ENCODE measurements at places on chromosomes 6 and 20.

- DNase-seq: no peak
Observed at GRCh38 chr6:131255434-131255833, 120.2 kb downstream of the AKAP7 start.

GRCh38 chr20:53216478-53216855, 244.3 kb downstream of the TSHZ2 start:
- no peak for DNase-seq

DNA sequence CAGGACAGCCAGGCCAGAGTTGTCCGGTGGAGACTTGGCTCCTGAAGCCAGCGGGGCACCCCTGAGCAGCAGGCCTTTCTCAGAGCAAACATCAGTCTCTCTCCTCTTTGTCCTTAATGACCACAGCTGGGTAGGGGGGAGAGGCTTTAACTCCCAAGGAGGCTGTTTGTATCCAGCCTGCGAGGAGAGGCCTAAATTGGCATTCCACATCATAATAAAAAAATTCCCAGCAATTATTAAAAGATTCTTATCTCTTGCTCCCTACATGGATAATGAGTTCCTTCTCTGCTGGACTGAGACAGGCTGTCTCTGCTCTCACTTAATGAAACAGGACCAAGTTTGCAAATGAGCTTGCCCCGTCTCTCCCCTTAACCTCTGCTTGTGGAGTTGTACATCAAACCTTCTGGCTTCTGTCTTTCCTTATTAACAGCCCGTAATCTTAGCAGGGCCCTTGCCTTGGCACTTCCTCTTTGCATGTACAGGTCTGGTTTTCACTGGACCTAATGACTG, 838.2 kb downstream of the MAFB start:
- no peak for DNase-seq

DNA sequence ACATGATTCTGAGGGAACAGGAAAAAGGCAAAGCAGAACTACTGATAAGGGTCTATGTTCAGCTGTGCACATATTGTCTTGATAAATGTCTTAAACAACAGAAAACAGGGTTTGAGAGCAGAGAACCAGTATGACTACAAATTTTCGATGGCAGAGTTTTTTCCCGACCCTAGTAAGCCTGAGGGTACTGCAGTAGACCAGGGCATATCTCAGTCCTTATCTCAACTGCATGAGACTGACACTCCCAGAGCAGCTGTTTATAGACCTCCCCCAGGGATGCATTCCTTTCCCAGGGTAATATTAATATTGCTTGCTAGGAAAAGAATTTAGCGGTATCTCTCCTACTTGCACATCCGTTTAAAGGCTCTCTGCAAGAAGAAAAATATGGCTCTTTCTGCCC, 1176.8 kb upstream of the ADGRB3 start:
- no peak for DNase-seq

- DNase-seq: no peak
Observed at GRCh38 chr20:25273541-25274358, 25.9 kb downstream of the PYGB start.

DNA sequence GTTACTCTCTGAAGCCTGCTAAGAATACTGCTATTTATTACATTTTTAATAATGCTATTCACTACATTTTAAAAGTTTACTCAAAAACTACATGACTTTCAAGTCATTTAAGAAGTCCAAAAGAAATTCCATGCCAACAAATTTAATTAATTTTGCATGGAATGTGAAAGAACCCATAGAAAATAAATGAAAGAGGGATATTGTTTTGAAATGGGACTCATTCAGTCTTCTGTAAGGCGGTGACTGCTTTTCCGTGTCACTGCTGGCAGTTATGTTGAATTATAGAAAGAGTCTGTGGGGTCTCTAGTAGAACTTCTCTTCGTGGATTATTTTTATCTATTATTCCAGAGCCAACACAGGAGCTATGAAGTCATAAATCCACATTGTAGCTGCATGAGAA, 211.2 kb downstream of the LAMA2 start:
- DNase-seq: no peak

DNA sequence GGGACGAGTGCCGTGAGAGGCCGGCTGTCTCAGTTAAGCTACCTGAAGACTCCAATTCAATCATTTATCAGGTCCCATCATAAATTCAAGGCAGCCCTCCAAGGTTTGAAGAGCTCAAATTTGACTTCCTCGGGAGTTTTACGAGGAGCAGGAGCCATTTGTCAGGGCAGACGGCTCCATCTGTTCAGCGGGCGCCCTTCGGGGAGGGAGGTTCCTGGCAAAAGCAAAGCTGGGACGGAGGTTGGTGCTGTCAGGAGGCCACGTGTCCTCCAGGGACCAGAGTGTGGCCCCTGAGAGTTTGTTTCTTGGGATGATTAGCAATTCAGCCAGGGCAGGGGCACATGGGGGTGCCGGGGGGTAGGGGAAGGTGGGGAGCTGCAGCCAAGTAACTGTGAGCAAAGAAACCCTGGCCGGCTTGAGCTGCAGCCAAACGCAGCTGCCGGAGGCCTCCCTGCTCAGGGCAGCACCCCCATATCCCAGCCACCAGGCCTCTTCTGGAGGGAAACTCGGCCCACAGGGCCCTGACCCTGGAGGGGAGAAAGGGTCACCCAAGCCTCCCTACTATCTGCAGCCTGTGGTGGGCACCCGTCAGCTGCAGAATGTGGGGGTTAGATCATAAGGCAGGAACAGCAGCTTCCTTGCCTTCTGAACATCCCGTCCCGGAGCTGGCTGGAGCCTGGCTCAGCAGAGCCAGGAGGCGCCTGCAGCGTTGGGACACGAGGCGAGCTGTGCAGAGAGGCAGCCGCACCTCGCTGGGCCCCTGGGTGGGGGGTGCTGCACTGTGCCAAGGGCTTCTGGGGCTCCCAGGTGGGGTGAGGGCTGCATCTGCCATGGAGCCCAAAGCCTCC, 63.6 kb upstream of the GATA5 start:
- no peak for DNase-seq

DNA sequence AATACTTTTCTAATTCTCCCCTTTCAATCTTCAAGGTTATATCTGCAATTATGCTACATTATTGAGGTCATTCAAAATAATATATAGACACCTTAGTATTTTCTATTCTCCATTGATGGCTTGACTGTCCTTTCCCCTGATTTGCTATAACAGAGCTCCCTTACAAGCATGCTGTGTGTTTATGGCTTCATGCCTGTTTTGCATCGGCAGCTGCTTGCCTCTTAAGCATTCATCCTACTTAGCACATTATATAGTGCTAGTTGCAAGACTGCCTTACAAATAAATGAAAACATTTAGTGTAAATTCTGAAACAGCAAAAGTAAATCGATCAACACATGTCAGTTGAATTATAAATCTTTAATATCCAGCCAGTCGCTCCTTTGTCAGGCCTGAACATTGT, 476.2 kb upstream of the POU3F2 start:
- no peak for DNase-seq

DNA sequence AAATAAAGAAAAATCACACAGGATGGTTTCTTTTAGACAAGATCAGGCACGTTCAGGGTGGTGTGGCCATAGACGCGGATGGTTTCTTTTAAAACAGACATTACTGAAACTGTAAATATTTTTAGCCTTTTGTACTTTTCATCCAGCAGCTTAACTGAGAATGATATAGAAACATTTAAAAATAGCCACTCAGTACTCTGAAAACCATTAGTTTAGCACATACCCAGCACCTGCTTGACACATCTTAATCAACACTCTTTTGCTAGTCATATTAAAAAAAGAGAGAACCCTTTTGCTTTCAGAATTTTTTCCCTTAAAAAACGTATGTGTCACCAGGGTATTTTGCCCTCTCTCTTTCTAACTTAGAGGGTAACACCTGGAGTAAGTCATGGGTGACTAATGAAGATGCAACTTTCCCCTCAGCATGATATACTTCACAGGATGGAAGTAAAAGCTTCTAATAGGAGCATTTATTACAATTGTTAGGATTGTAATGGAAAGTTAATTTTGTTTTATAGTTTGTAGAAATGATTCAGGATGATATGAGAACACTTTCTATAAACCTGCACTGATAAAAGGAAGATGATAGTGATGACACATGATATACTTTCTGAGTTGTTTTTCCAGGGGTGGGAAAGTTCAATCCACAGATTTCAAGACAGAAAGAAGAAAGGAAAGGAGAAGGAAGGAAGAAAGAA, 45.2 kb downstream of the BACH2 start:
- DNase-seq: no peak

GRCh38 chr20:10349118-10349517, 84.9 kb downstream of the MKKS start:
- DNase-seq: no peak

GRCh38 chr6:80962382-80962781, 790.1 kb downstream of the TENT5A start:
- no peak for DNase-seq

DNA sequence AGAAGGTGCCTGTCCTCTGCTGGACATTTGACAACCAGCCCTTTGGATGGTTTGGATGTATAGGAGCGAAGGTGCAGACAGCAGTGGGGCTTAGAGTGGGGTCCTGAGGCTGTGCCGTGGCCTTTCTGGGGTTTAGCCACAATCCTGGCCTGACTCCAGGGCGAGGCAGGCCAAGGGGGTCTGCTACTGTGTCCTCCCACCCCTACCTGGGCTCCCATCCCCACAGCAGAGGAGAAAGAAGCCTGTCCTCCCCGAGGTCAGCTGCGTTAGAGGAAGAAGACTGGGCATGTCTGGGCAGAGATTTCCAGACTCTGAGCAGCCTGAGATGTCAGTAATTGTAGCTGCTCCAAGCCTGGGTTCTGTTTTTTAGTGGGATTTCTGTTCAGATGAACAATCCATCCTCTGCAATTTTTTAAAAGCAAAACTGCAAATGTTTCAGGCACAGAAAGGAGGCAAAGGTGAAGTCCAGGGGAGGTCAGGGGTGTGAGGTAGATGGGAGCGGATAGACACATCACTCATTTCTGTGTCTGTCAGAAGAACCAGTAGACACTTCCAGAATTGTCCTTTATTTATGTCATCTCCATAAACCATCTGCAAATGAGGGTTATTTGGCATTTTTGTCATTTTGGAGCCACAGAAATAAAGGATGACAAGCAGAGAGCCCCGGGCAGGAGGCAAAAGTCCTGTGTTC, 1.3 kb upstream of the CDKN1A start:
- no peak for DNase-seq

- DNase-seq: no peak
Observed at GRCh38 chr6:56372406-56372995, 125.1 kb upstream of the COL21A1 start.

- DNase-seq: no peak
Observed at GRCh38 chr20:52668626-52669025, 303.5 kb upstream of the TSHZ2 start.

- DNase-seq: no peak
Observed at GRCh38 chr6:80366714-80367113, 260.2 kb downstream of the BCKDHB start.

DNA sequence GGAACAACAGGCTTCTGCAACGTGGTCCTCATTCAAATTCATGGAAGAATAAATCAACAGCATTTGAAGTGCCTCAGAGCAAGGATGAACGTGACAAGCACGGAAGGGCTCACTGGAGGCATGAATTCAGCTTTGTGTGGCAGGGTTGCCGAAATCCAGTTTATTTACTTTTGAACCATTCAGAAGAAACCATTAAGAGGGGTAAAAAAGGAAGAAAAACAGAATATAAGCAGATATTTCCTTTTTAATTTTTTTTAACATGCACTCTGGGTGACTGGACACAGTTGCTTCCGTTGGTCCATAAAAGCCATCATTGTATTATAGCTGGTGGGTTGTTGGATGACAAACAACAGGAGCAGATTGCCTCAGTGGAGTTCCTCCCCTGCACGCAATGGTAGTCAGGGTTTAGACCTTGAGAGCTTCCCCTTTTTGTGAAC, 17.3 kb upstream of the SNRPB2 start:
- no peak for DNase-seq

- DNase-seq: no peak
Observed at GRCh38 chr20:79565-79964, 7.9 kb upstream of the DEFB125 start.

DNA sequence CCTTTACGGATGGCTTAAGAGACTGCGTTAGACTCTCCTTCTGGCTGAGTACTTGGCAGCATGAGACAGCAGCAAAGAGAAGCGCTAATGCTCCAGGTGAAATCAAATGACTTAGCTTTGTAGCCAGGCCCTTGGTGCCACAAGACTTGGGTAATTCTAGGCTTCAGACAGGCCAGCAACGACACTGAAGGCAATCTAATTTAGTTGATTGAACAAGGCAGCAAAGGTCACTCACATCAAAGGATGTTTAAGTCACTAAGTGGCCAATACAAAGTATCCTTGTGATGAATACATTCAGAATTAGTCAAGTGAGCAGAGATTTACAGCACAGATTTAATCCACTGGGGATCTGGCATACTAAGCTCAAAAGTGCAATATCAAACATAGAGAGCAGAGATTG, 113.2 kb downstream of the FAM83B start:
- DNase-seq: no peak

- no peak for DNase-seq
Observed at GRCh38 chr6:14711056-14711703, 534.7 kb upstream of the JARID2 start.

DNA sequence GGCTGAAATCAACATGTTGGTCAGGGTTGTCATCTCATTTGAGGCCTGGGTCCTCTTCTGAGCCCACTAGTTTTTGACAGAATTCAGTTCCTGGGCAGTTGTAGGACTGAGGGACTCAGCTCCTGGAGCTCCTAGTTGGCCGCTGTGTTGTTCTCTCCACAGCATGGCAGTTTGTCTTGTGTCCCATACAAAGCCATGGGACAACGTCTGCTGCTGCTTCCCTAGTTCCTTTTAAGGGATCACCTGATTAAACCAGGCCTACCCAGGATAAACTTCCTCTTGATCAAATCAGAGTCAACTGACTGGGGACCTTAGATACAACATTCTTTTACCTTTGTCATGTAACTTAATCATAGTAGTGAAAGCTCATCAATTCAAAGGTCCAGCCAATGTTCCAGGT, 141.0 kb downstream of the BCAS1 start:
- no peak for DNase-seq

DNA sequence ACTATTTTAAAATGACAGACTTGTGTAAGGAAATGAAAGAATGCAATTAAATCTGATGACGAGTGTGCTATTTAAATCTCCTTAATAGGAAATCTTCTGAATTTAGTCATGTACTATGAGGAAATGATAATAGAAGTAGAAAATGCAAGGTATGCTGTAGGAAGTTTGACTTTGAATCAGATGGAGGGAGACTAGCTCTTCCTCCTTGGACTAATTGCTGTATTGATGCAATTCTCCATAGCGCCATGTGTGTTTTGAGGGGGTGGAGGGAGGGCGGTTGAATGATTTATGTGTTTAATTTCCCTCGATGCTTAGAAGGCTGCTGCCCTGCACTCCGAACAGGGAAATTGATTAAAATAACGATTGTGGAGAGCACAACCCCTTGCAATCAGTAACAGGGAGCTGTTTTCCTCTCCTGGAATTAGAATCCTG, 214.4 kb upstream of the PRND start:
- DNase-seq: no peak

DNA sequence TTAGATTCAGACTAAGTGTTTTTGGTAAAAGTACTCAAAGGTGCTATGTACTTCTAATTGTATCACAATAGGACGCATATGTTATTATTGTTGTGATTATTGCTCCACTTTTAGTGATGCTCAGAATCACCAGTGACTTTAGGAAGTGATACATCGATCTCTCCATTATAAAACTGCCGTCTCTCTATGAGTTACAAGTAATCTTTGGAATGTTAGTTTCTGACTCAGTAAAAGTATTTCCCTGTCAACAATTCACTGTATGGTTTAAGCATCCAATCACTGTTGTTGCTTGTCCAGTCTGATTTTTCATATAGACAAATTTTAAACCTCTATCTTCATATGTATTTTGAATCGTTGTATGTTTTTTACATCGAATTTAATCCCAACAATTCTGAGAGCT, 9.4 kb downstream of the DCBLD1 start:
- DNase-seq: no peak

Measured in breast epithelium (tissue), 4 donors.